Activated T-cell treated with anti-CD3 and anti-CD28 coated beads, Interleukin-2, amount 50 U/mL, for 24 hours (primary cell): ENCODE measurements at places on chromosomes 16 and 17.
A peak's percentile ranks its signal among the peaks of the same experiment; 100 is the strongest.

DNA sequence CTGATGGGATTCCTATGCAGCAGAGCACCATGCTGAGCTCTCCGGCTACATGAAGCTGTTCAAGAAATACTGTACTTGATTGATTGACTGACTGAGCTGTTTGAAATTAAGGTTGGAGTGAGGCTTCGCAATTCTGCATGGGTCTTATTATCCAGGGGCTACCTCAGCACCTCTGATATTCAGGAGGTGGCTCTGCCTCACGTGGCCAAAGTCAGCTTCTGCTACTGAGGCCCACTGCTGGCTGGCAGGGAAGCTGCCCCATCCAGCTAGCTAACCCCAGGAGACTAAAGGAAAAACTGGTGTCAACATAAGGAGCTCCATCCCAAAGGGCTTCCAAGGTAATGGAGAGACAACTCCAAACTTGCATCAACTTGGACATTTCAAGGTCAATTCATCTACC lies 66.2 kb upstream of the TRAP1 start:
- peaks cover 21% of the 10 kb centered on the region for H3K4me1 ChIP-seq
- no peak overlapping the region for H3K27ac ChIP-seq
- no peaks in the 10 kb centered on the region for H3K27me3 ChIP-seq
- no peak overlapping the region for H3K4me3 ChIP-seq

DNA sequence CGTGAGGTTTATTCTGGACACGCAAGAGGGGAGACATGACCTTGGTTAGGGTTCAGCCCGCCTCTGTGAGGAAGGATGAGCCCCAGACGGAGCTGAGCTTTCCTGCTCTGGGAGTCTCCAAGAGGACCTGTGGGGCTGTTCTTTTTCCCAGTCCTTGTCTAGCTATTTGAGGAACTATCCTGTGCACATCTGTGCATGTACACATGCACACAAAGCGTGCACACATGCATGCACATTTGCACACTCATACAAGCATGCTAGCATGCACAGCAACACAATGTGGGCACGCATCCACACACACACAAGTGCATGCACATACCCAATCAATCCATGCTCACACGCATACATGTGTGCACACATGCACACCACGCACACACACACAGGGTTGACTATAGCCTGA lies 40.4 kb downstream of the ABCC6 start:
- no peaks in the 10 kb centered on the region for H3K36me3 ChIP-seq
- no peak for DNase-seq

DNA sequence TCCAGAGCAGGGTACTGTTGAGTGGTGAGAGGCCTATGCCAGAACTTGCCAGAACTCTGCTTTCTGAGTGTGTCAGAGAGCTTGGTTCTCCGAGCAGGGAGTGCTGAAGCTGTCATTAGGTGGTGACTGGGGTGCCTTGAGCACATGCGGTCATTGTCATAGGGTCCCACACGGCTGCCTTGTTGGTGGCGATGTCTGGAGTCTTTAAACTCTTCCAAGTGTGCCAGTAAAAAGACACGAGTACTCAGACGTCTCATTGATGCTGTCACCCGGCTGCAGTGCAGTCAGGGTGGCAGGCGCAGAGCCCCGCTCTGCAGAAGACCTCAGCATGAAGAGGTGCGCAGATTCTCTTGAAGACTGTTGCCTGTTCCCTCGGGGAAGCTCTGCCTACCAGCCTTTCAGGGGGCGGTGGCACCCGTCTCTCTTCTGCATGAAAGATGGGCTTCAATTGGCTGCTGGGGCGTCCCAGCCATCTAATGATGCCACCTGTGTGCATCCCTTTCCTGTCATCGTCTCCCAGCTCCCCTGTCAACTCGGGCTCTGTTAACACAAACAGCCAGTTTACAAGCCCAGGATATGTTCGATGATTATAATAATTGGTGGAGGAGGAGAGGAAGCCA lies 58.3 kb downstream of the NKD1 start:
- H3K27me3 ChIP-seq = no peaks in the 10 kb centered on the region
- H3K36me3 ChIP-seq = no peaks in the 10 kb centered on the region
- H3K4me3 ChIP-seq = no peak overlapping the region

- H3K36me3 ChIP-seq = no peaks in the 10 kb centered on the region
- DNase-seq = peak; percentile 84
- H3K27me3 ChIP-seq = no peaks in the 10 kb centered on the region
- peaks cover 4% of the 10 kb centered on the region for H3K4me1 ChIP-seq
- no peak overlapping the region for H3K27ac ChIP-seq
Measured at GRCh38 chr17:41801374-41802271, 10.1 kb downstream of the P3H4 start.

DNA sequence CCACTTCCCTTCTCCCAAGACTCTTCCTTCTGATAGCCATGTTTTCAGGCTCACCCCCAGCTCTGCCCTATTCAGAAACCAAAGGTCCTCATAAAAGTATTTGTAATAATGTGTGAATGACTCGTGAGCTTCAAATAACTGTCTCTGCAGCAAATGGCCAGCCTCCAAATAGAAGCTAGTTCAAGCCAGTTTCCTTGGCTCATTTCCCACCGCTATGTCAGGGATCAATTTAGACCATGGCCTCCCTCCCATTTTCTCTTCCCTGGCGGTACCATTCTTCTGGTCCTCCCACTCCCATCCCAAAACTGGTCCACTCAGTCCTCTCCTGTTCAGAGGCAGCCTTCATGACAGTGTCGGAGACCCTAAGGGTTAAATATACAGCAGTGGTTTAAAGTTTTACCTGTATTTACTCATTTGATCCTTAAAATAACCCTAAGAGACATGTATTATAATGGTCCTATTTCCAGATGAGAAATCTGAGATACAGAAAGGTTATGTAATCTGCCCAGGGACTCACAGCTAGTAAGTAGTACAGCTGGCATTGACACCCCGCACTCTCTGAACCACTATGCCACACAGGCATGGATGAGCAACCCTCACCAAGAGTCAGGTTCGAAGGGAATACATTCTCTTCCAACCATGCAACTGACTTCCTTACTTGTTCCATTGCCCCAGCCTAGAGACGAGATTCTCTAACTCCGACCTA lies 42.9 kb downstream of the GAS7 start:
- H3K4me3 ChIP-seq = no peak overlapping the region
- peaks cover 11% of the 10 kb centered on the region for H3K4me1 ChIP-seq
- peaks cover 3% of the 10 kb centered on the region for H3K27me3 ChIP-seq

GRCh38 chr16:85246473-85246872 lies 134.2 kb upstream of the CIBAR2 start:
- H3K27ac ChIP-seq = no peak overlapping the region
- no peak overlapping the region for H3K4me3 ChIP-seq
- H3K36me3 ChIP-seq = no peaks in the 10 kb centered on the region
- H3K27me3 ChIP-seq = peaks cover 11% of the 10 kb centered on the region
- peaks cover 5% of the 10 kb centered on the region for H3K4me1 ChIP-seq

- DNase-seq = no peak
- H3K27me3 ChIP-seq = peaks cover 31% of the 10 kb centered on the region
- H3K27ac ChIP-seq = no peak overlapping the region
- no peak overlapping the region for H3K4me3 ChIP-seq
Measured at GRCh38 chr16:80176114-80176513, 364.7 kb upstream of the DYNLRB2 start.

DNA sequence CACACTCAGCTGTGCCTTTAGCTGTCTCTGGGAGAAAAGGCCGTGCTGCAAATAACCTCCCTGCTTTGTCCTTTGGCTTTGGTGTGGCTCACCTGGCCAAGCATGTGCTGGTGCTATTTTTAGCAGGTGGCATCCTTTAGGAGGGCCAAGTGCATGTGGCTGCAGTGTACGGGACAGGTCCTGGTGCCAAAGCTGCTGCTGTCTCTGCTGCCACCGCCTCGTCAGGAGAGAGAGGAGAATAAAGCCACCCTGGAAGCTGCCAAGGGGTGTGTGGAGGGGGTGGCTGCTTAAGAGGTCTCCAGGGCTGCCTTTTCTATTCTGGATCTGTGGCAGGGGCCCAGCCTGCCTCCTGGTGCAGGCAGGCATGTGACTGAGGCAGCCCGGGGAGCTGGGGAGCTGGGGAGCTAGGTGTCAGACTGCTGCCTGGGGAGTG lies 6.2 kb downstream of the AKAP1 start:
- H3K27me3 ChIP-seq = no peaks in the 10 kb centered on the region
- no peak overlapping the region for H3K4me3 ChIP-seq
- no peak overlapping the region for H3K27ac ChIP-seq
- H3K36me3 ChIP-seq = peaks cover 45% of the 10 kb centered on the region
- no peak for DNase-seq

DNA sequence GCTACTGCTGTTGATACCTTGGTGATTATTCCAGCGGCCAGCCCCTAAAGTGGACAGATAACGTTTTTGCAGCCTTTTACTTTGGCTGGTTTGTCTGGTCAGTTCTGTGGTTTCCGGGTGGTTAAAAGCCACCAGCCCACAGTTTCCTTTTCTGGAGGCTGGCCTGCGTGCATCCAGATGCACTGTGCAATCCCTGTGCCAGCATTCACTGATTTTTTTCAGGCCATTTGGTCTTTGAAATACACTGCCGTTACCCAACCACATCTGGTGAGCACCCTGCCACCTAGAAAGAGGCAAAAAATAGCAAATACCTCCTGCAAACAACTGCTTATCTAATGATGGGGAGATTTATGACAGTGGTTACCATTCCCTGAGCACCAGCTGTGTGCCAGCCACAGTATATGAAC lies 797 bp downstream of the NUDT7 start:
- H3K27ac ChIP-seq = peak overlapping the region; percentile 89
- H3K27me3 ChIP-seq = no peaks in the 10 kb centered on the region
- peaks cover 15% of the 10 kb centered on the region for H3K4me1 ChIP-seq
- H3K36me3 ChIP-seq = peaks cover 17% of the 10 kb centered on the region
- DNase-seq = no peak

GRCh38 chr16:84647828-84648594 lies at the start of gene KLHL36:
TSS of gene KLHL36 (plus strand) at chr16:84648511. CDS start at chr16:84650868, 2,357 bp downstream.
- H3K27me3 ChIP-seq = peaks cover 3% of the 10 kb centered on the region
- DNase-seq = peak; percentile 84
- peaks cover 43% of the 10 kb centered on the region for H3K4me1 ChIP-seq
- peak within 1 kb of the TSS; percentile 79 for H3K4me3 ChIP-seq
- peaks cover 31% of the 10 kb centered on the region for H3K36me3 ChIP-seq
- peak within 1 kb of the TSS; percentile 78 for H3K27ac ChIP-seq

DNA sequence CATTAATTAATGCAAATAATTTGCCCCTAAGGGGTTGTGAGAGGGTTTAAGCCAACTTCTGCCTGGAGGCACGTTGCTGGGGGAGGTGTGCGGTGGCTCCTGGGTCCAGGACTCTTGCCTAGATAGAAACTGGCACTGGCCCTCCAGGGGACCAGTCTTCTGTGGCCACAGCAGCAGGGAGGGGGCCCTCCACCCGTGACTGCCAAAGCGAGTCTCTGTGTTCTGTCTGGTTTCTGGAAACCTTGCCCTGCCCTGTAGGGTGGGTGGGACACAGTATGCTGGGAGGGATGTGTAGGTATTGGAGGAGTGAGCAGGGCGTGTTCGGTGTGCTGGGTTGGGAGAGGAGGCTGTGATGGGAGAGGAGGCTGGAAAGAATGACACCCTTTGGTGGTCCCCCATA lies 78.8 kb downstream of the TBC1D16 start:
- H3K4me3 ChIP-seq = no peak overlapping the region
- no peak overlapping the region for H3K27ac ChIP-seq
- peaks cover 4% of the 10 kb centered on the region for H3K4me1 ChIP-seq
- peaks cover 4% of the 10 kb centered on the region for H3K27me3 ChIP-seq
- peak; percentile 25 for DNase-seq

DNA sequence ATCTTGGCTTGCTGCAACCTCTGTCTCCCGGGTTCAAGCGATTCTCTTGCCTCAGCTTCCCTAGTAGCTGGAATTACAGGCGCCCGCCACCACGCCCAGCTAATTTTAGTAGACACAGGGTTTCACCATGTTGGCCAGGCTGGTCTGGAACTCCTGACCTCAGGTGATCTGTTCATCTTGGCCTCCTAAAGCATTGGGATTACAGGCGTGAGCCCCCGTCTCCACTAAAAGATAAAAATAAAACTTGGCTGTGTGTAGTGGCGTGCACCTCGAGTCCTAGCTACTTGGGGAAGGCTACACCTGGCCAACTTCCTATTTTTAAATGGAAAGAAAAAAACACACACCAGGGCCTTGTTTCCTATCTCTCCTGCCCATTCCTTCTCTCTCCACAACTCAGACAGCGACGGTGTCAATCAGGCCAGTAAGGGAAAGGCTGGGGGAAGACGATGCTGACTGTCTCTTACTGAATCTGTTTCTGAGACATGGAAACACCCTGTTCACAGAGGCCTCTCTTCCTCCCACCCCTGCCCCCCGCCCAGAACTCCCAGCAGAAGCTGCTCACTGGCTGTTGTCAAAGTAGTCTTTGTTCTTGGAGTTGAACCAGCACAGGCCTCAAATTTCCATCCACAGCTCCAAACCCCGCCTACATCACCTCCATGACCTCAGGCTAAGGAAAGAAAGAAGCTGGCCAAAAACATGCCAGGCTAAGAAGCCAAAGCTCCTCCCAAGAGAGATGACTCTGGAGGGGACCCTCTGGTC lies 96.6 kb downstream of the NXN start:
- no peak overlapping the region for H3K27ac ChIP-seq
- DNase-seq = no peak
- H3K4me1 ChIP-seq = peaks cover 5% of the 10 kb centered on the region
- peaks cover 38% of the 10 kb centered on the region for H3K27me3 ChIP-seq
- no peak overlapping the region for H3K4me3 ChIP-seq
- H3K36me3 ChIP-seq = no peaks in the 10 kb centered on the region

- no peaks in the 10 kb centered on the region for H3K36me3 ChIP-seq
- peaks cover 11% of the 10 kb centered on the region for H3K4me1 ChIP-seq
- H3K27me3 ChIP-seq = peaks cover 33% of the 10 kb centered on the region
Measured at GRCh38 chr17:8019166-8019565, 16.8 kb downstream of the GUCY2D start.

GRCh38 chr17:78737332-78737731 lies 44.7 kb downstream of the CYTH1 start:
- no peaks in the 10 kb centered on the region for H3K27me3 ChIP-seq
- H3K4me1 ChIP-seq = peaks cover 92% of the 10 kb centered on the region
- no peak for DNase-seq
- H3K4me3 ChIP-seq = peak overlapping the region; percentile 79
- peak overlapping the region; percentile 94 for H3K27ac ChIP-seq

- no peaks in the 10 kb centered on the region for H3K4me1 ChIP-seq
- H3K27ac ChIP-seq = no peak overlapping the region
- H3K36me3 ChIP-seq = no peaks in the 10 kb centered on the region
- peaks cover 50% of the 10 kb centered on the region for H3K27me3 ChIP-seq
- no peak overlapping the region for H3K4me3 ChIP-seq
- DNase-seq = no peak
Measured at GRCh38 chr17:50234581-50234980, 33.1 kb upstream of the COL1A1 start.

DNA sequence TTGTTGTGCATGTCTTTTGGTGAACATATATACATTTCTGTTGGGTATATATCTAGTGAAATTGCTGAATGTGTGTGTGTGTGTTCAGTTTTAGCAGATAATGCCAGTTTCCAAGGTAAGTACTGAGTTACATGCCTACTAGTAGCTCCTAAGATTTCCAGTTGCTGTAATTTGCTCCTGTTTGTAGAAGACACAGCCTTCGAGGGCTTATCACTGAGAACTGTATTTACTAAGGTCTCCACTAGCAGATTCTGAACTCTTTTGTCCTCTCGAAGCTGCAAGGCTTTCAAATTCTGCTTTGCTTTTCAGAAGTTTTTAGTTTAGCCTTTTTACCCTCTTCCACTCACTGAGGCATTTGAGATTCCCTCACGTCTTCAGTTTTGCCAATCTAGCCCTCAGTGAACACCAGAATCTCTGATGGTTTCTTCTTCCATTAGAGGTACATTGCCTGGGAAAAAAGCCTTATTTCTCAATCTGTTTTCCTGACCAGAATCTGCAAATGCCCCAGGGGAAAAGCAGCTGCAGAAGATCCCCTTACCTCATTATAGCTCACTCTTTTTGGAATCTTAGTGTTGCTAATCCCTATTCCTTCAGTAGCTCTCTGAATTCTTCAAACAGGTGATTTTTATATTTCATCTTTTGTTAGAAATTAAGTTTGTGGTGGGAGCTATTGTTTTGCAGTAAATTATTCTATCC lies 52.9 kb downstream of the NF1 start:
- no peaks in the 10 kb centered on the region for H3K27me3 ChIP-seq
- peaks cover 2% of the 10 kb centered on the region for H3K36me3 ChIP-seq
- no peak overlapping the region for H3K27ac ChIP-seq
